CD4-positive, alpha-beta T cell treated with Interleukin-10 for 1 hour (primary cell): ENCODE measurements at places on chromosomes 7 and 10.

GRCh38 chr10:77806511-77807157 is 119.9 kb downstream of the DLG5 start:
- DNase-seq = no peak

DNA sequence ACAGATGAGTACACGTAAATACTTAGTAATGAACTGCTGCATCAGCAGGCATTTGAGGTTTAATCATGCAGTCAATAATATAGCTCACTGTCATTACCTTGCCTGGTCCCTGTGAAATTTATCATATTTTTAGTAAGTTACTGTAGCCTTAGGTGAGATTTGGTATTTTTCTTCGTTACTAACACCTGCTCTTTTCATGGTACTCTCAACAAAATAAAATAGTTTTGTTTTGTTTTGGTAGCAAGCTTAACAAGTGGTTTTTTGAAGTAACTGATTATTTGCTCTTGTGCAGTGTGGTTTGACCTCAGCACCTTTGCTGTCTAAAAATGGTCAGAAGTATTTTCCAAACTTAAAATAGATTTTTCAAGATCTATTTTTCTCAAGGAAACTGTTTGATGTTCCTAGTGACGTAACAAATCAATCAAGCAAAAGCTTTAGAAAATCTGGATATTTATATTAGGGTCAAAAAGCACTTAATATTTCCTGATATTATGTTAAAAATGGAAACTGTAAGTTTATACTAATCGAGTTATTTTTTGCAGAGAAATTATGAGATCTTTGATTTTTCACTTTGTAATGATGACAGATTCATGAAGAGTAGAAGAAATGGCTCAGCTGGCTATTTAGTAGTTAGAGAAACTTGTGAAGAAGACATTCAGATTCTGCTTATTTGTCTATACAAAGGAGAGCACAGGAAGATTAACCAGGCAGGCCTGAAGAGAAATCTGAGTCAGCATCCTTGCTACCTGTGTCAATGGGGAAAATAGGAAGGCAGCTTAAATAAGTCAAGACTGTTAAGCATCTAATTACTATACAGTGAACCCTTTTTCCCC is 21.0 kb upstream of the RPA3 start:
- no peak for DNase-seq

DNA sequence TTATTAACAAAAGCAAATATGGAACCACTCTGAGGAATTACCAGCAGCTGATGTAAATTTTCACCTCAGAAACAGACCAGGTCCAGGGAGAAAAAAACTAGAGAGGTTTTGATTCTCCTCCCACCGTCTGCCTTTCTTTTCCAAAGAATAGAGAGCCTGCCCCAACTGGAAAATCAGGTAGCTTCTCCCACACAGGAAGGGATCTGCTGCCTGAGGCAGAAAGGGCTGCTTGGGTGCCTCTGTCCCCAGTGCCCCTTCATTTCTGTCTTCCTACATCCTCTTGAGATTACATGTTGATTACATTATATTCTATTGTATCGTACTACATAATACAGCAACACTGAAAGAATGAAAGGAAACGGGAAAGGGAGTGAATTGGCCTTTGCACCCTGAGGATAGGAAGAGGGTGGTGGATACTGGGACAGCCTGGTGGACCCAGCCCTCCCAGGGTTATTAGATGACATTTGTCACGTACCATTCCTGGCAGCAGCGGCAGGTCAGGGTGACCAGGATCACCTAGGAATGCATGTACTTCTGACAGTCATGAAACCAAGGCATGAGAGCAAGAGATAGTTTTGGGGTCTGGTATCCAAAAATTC is 8.9 kb downstream of the ST8SIA6 start:
- DNase-seq = no peak

DNA sequence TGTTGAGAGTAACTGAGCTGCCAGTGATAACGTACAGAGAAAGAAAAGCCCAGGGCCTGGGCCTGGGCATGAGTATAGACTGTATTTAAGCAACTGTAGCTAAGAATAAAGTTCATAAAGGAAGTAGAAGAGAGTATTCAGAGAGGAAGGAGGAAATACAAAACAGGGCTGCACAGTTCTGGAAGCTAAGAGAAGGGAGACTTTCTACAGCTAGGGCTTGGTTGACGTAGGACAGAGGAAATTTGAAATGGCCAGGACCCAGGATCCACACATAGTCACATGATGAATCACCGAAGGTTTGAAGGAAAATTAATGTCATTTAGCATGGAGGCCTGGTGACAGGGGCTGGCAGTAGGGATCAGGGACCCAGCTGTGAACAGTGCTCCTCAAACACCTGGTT is 66.7 kb downstream of the ARL4A start:
- DNase-seq = no peak

- no peak for DNase-seq
These were observed 62.5 kb downstream of the PWWP2B start for GRCh38 chr10:132459301-132460003.

DNA sequence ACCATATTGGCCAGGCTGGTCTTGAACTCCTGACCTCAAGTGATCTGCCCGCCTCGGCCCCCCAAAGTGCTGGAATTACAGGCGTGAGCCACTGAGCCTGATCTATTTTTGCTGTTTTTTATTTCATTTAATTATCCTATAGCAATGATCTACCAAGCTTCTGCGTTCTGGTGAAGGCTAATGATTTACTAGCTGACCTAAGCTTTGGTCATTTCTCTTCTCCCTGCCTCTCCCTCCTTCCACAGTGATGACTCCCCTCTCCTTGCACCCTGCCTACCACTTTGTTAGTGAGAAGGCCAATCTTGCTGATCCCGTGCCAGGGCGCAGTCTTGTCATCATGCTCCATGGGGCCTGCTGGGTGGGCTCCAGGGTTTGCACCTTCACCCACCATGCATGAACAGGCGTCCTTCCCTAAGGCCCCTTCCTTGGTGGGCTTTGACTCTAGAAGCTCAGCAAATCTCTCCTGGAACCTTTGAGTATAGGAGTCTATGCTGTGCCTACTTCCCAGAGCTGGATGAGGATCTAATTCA is 11.9 kb upstream of the ZCCHC24 start:
- DNase-seq = no peak

DNA sequence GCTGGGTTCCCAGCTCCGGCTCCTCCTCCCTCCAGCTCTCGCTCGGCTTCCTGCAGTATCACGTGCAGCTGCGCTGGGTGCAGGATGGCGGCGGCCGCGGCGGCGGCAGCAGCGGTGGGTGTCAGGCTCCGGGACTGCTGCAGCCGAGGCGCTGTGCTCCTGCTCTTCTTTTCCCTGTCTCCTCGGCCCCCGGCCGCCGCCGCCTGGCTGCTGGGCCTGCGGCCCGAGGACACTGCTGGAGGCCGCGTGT is at the start of gene CNNM1:
TSS of gene CNNM1 (plus strand) at position 53 of the 250 bp plus-strand sequence. CDS start at position 85, 32 bp downstream.
- no peak for DNase-seq

DNA sequence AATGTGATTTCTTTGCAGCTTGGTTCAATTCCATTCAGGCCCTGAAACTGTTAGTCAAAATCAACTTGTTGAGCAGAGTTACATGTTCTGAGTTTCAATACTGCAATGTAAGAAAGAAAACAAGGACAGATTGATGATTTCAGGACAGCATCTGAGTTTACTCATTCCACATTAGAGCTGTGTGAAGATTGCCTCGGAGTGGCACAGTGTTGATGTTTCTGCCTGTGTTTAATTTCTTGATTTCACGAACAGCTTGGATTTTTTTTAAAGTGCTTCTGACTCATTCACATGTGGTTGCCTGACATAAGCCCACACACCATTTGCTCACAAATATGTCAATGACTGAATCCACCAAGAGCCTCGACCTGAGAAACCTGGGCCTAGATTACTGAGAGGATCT is 101.2 kb upstream of the PARD3 start:
- DNase-seq = no peak

DNA sequence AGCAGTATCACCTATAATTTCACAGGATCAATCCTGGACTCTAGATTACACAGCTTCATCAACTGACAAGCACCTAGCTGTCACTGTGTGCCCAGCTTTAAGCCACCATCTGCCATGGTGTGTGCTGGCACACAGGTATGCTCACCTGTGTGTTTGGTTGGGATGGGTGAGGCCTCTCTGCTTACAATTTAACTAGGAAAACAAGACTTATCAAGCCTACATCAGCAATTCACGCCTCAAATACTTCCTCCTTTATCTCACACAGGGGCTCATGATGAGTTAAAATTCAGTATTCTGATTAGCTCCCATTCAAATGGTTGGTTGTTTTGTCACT is 608.2 kb downstream of the PARD3 start:
- DNase-seq = no peak

- DNase-seq = no peak
These were observed 36.9 kb downstream of the C1GALT1 start for GRCh38 chr7:7219216-7219615.

GRCh38 chr10:38025283-38025682 is 14.8 kb downstream of the ZNF33A start:
- no peak for DNase-seq

GRCh38 chr10:113317489-113317888 is 235.4 kb upstream of the HABP2 start:
- DNase-seq = no peak

- DNase-seq = no peak
These were observed 29.2 kb downstream of the ANXA8 start for GRCh38 chr10:47454780-47455058.

DNA sequence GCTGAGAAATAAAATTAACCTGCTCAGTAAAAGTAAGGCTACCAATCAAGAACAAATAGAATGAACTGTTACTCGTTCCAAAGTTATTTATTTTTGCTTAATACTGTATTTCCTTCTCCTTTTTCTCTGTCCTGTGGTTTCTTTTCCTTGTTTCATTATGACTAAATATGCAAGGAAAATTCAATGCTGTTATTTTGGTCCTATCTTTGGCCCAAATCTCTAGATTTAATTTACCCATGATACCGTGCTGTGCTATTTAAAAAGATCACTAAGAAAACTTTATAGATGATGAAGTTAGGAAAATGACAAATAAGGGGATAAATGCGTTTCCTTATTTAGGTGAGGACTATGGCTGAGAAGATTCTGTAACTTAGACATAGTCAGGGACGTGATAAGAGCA is 45.3 kb upstream of the FAM133B start:
- no peak for DNase-seq
